ENCODE measurements at places on chromosomes 12 and 14.

DNA sequence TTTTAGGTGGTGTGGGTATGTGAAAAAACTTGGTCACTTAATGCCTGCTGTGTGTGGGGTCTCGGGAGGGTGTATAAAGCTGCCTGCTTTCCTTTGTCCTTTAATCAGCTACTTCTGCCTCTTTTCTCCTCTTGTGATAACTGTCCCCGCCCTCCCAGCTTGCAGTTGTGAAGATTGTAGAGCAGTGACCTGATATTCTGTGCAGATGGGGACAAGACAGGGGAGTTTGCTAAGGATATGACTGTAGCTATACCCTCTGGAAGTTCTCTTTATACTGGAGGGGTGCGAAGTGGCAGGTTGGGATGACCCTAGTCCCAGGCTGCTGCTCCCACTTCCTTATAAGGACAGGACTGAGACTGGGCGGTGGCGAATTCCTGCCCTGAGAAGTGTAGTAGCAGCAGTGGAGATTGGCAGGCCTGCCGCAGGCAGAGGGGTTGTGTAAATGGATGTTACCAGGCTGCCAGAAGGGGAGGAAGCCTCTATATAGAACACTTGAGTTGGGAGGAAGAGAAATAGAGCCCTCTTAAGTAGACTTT, 835 bp downstream of the MYL6 start:
- DNase-seq, result no peak

GRCh38 chr12:118164798-118165486, 29.0 kb downstream of the PEBP1 start:
- no peak for DNase-seq

- DNase-seq, result no peak
Measured at GRCh38 chr14:50967103-50967502, 22.8 kb upstream of the PYGL start.

GRCh38 chr12:120438495-120439198, 734 bp downstream of the COX6A1 start:
- peak; percentile 28 for DNase-seq

GRCh38 chr14:75885829-75886228, 96.0 kb downstream of the TGFB3 start:
- no peak for DNase-seq

DNA sequence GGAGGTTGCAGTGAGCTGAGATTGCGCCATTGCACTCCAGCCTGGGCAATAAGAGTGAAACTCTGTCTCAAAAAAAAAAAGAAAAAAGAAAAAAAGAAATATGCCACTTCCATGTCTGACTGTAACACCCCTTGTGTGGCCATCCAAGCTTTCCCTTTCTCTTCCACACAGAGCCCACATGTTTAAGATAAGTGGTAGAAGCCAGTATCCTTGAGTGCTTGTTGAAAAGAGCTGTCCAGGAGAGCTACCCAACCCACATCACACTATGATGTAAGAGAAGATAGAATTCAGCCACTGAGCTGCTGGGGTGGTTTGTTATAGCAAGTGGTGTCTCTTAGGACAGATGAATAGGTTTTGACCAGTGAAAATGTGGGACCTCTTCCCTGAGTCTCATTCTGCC, 82.1 kb downstream of the ZNF664 start:
- DNase-seq, result no peak

- DNase-seq, result no peak
Measured at GRCh38 chr14:41606282-41606531, 469 bp upstream of the LRFN5 start.

DNA sequence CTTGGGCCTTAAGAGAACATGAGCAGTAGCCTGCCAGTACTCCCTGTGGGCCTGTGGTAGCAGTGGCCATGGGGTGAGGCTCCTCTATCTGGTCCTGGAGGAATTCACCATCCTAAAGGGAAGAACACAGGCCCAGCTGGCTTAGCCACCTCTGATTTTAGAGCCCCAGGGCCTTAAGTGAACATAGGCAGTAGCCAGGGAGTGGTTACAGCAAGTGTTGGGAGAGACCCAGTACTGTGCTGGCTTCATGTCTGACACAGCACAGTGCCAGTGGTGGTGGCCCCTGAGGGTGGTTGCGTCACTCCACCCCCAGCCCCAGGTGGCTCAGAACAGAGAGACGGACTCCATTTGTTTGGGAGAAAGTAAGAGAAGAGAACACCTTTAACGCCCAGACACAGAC, 105.1 kb downstream of the TXNDC16 start:
- DNase-seq, result no peak

GRCh38 chr12:65277994-65278575, 398 bp upstream of the MSRB3 start:
- peak; percentile 4 for DNase-seq

- DNase-seq, result no peak
Measured at GRCh38 chr14:101820283-101820798, 58.8 kb downstream of the PPP2R5C start.

DNA sequence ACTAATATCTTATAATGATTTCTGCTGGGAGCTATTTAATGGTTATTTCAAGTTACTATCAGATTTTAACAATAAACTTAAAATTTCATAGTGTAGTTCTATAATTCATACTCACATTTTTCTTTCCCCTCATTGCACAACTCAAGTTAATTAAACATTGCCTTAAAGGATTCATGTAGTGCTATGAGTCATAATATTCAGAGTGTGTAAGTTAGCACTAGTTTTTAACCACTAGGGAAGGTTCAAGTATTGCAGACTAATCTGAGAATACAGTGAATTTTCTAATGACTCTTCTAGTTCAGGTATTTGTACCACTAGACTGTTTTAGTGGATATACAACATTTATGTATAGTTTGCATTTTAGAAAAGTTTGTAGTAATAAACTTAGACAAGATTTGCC, 49.9 kb downstream of the FOXA1 start:
- DNase-seq, result no peak

GRCh38 chr14:22344673-22345072, 244.4 kb downstream of the DAD1 start:
- DNase-seq, result no peak

- DNase-seq, result no peak
Measured at GRCh38 chr14:70909733-70910614, 2.7 kb downstream of the PCNX1 start.

GRCh38 chr12:106179086-106179485, 40.3 kb upstream of the NUAK1 start:
- DNase-seq, result no peak

DNA sequence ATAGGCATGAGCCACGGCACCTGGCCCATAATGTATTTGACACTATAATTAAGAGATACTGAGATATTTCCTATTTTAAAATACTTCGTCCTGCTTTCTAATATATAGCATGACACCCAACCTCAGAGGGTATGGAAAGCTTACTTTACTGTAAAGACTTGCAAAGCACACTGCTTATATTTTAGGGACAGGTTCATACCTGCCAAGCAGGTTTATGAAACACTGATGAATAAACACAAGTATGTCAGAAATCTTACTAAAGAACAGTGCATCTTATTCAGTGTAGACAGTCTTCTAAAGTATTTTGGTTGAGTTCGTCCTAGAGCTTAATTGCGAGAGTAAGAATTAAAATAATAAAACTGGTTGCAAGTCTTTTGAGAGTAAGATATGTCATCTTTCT, 65.4 kb downstream of the PPFIBP1 start:
- no peak for DNase-seq

DNA sequence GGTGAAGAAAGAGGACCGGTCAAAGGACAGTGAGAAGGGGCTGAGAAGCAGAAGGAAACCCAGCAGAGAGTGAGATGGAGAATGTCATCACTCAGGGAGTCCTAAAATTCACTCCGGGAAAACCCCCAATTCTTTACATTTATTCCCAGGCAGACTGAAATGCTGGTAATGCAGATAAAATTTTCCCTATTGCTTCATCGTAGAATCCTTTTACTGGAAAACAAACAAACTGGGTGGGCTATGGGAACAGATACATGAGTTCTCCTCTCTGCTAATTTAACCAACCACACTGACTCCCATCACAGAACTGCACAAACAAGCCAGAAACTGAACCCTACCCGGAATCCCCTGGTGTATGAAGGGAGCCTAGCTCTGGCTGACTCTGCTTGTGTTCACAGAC, 20.9 kb downstream of the HEBP1 start:
- DNase-seq, result no peak

DNA sequence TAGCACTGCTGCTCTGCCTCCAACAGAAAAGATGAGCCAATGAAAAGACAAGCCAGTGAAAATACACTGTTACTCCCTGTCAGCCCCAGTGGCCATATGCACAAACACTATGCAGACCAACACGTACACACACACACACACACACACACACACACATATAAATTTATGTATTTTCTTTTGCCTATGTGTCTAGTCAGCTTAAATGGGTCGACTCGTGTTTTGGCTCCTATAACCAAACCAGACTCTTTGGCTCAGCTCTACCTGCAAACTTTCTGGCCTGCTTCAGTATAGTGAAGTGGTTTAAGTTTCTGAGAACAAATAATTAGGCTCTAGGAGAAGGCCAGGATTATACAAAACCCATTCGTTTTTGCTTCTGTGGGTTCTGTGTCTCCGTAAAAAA, 30.3 kb upstream of the PMCH start:
- no peak for DNase-seq

DNA sequence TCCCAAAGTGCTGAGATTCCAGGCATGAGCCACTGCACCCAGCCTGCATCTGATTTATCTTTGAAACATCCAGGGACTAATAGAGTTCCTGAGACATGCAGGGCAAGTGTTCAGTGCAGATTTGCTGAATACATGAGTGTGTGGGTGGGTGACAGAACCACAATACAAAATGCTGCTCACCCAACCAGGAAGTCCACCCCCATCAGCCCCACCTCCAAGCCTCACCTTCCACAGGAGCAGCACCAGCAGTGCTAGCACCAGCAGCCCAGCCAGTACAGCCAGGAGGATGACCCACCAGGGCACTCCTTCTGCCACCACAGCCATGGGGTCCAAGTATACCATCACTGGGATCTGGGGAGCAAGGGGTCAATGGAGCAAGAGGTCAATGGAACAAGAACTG, 20.0 kb downstream of the ITGA7 start:
- DNase-seq, result no peak

GRCh38 chr14:37369425-37369824, 171.7 kb downstream of the MIPOL1 start:
- DNase-seq, result no peak

DNA sequence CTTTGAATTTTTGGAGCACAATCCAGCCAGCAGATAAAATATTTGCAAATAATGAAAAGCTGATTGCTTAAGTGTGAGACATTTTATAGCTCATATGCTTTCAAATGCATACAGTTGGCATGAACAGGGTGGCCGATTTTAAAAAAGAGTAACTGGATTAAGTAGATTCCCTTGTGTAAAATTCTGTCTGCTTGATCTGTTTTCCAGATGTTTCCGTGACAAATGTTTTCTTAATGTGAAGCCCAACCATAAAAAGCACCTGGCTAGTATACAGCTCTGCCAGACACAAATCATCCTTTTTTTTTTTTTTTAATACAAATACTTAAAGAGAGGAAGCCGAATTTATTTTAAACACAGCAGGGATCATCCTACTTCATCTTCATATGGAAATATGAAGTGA, 440.7 kb downstream of the CCER1 start:
- no peak for DNase-seq

DNA sequence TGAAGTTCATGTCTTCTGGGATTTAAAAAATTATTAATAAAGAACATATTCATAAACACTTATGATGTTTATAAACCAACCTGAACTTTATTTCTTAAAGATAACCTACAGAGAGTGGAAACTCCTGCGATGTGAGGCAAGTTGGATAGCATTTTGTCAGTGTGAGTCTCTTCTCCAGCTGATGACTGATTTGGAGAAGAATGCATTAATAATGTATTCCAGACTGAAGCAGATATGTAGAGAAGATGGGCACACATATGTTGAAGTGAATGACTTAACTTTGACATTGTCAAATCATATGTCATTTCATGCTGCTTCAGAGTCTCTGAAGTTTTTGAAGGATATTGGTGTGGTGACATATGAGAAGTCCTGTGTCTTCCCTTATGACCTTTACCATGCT, 7.3 kb downstream of the HELB start:
- no peak for DNase-seq

DNA sequence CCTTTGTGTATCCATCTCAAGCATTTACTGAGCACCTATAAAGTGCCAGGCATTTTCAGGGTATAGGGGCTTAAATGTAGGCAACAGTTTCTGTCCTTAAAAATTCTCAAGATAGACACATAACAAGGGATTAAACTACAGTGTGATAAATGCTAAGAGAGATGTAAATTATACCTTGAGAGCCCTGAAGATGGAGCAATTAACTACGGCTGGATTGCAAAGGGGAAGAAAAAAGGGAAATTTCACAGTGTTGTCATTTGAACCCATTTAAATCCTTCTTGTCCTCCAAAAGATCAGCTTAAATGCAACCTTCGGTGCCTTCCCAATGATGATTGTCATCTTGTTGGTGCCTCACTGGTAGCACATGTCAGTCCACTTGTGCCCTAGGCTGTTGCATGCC, 11.5 kb upstream of the IL26 start:
- DNase-seq, result no peak

- DNase-seq, result no peak
Measured at GRCh38 chr14:51283402-51284085, 43.5 kb downstream of the TMX1 start.

- no peak for DNase-seq
Measured at GRCh38 chr12:67362526-67362925, 93.4 kb downstream of the CAND1 start.

GRCh38 chr12:91413581-91414546, 231.2 kb upstream of the DCN start:
- DNase-seq, result no peak

GRCh38 chr12:19801941-19802340, 362.6 kb downstream of the AEBP2 start:
- no peak for DNase-seq

- DNase-seq, result no peak
Measured at GRCh38 chr12:66633676-66634075, 45.2 kb downstream of the GRIP1 start.

DNA sequence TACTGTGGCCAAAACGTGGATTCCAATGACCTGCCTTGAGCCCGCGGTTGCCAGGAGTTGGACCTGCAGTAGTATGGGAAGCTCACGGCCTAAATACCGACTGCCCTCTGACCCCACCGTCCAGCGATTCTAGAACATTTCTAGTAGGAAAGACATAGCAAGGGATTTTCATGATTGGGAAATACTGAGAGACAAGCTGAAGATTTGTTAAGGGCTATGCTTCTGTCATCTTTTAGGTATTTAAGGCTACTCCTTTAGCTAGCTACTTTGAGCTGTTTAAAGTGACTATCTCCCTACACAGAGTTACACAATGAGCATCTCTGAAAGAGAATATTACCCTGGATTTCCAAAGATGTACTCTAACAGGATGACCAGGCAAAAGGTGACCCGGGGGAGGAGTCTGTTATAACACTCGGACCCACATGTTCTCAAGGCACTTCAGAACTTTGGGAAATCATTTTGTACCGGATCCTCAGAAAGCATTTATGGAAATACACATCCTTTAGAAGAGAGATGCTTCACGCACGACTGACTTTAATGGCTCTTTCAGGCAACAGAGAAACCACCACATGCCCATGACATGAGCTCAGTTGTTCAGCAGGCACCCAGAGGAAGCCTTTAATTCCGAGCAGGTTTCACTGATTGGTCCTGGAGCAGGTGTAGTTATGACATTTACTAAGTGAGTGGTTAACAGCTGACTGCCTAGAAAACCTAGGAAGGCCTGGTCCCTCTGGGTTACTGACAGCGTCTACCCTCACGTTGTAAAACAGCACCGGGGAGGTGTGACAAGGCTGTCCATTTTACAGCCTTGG, 4.2 kb downstream of the BAG5 start:
- DNase-seq, result no peak

GRCh38 chr14:101230851-101231550, 327.5 kb upstream of the RTL1 start:
- no peak for DNase-seq

GRCh38 chr14:104181761-104182530, 43.6 kb downstream of the KIF26A start:
- DNase-seq, result no peak
